Kasumi-1 (cell line): ENCODE measurements at places on chromosomes 12 and 14.

- DNase-seq, result peak; percentile 48
Observed at GRCh38 chr14:26984311-26985177, 386.7 kb upstream of the NOVA1 start.

GRCh38 chr12:82952946-82953345 is 266.2 kb downstream of the TMTC2 start:
- no peak for DNase-seq

- peak; percentile 10 for DNase-seq
Observed at GRCh38 chr12:93336291-93336741, 41.4 kb upstream of the NUDT4 start.

DNA sequence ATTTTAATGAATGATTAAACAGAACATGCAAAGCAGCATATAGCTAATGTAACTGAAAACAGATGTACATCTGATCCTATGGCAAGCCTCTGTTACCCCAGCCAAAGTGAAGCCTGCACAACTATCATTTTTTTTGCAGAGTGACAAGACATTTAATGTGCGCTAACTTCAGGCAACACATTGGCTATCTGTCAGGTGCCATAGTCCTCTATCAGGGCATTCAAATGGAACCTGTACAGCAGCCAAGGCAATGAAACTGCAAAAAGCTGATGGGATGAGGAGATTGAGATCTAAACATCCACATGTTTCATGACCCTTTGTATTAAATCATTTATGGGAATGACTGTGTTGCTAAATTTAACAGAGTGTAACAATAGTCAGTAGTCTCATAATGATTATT is 1088.5 kb upstream of the TMEM132C start:
- DNase-seq, result no peak

GRCh38 chr12:90972226-90972625 is 17.2 kb upstream of the CCER1 start:
- DNase-seq, result no peak

- DNase-seq, result no peak
Observed at GRCh38 chr12:14545144-14546124, 22.2 kb downstream of the PLBD1 start.

GRCh38 chr14:25055992-25056687 is 6.2 kb upstream of the STXBP6 start:
- no peak for DNase-seq

DNA sequence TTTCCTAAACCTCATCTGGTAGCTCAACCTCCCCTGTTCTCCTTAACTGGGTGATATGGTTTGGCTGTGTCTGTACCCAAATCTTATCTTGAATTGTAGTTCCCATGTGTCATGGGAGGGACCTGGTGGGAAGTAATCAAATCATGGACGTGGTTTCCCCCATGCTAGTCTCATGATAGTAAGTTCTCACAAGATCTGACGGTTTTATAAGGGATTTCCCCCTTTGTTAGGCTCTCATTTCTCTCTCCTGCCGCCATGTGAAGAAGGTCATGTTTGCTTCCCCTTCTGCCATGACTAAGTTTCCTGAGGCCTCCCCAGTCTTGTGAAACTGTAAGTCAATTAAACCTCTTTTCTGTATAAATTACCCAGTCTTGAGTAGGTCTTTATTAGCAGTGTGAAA is 19.5 kb downstream of the COX16 start:
- no peak for DNase-seq

- no peak for DNase-seq
Observed at GRCh38 chr12:56803750-56804149, 40.6 kb downstream of the HSD17B6 start.

DNA sequence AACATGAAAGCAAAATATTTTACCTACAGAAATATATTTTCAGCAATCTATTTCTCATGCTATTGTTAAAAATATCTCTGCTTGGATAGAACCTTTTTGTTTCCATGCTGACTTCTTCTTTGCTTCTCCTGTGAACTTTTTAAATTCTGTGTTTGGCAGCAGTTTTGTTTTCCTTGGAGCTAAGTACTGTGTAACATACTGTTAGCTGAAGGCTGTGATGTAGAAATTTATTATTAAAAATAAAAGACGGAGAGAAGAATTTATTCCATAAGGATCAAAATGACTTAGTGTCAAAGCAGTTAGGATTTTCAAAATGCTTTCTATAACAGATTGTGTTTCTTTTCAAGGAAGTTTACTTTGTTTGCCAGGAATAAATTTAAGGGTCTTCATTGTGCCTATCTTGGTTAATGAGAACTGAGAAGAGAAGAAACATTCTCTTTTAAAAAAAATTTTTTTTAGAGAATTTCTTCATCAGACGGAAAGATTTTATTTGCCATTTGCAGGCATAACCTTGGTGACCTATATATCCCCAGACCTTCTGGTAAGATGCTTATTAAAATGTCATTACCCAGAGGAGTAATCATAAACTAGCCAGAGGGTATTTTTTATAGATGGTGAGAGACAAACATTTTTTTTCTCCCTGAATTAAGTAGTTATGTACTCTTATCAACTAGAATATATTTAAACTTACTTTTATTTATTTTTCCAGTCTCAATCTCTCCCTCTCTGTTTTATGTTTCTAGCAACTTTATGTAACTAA is 147.1 kb upstream of the SLCO1C1 start:
- DNase-seq, result no peak

DNA sequence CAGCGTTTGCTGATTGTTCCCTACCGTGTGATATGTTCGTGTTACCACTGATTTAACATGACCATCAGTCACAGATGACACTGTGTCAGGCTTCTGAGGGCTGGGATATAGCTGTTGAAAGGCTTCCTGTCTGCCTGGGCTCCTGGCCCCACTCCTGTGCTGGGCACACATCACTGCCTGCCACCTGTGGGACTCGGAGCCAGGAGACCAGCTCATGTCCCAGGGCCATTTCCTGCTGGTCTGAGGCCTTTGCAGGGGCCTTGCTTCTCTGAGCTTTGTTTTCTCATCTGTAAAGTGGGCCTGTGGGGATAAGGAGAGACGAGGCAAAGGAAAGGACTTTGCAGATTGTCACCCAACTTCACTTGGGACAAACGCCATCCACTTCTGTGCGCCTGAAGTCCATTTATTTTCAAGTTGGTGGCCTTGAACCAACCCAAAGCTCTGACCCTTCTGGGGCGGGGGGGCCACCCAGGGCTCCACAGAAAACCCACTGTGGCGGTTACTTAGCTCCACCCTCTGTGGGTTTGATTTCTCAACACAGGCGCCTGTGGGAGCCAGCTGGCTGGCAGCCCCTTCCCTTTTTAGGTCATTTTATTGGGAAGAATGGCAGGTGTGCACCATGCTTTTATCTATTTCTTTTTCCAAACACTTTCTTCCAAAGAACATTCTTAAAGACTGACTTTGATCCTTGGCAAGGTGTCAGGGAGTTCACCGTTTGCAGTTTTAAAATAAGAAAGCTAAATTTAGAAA is 54.1 kb downstream of the BEGAIN start:
- DNase-seq, result no peak

DNA sequence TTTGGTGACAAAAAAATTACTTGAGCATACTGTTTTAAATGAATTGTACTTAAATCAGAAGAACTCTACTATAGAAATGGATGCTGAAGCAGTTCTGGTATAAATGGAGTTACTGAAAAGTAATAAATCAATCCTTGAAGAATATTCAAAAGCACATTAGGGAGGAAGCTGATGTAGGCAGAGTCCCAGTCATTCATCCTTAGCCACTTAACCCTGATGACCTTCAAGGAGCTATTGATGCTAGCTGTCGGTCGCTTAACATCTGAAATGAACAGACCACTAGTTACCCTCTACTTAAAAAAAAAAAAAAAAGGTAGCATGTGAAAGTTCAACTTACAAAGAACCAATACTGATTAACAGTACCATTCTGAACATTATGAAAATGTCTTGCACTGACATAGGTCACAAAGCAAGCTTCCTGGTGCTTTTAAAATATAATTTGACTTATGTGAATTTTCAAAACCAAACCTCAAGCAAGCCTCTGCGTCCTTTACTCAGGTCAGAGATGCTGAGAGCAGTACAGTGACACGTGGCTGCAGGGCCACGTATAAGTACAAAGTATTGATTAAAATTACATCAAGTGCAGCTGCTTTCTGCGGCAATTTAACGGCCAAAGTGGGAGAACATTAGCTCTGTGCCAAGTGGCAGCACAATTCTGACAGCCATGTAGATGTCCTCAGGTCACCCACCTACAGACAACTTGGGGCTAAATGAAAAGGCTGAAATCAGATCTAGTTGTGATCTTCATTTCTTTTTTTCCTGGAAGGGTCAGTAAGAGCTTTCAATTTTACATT is 18.1 kb downstream of the PPM1H start:
- no peak for DNase-seq

GRCh38 chr12:32586390-32586789 is 92.7 kb upstream of the DNM1L start:
- peak; percentile 48 for DNase-seq

GRCh38 chr14:89775151-89775550 is 179.4 kb downstream of the EFCAB11 start:
- DNase-seq, result no peak

GRCh38 chr12:100279607-100280244 is 12.7 kb downstream of the SCYL2 start:
- DNase-seq, result no peak

DNA sequence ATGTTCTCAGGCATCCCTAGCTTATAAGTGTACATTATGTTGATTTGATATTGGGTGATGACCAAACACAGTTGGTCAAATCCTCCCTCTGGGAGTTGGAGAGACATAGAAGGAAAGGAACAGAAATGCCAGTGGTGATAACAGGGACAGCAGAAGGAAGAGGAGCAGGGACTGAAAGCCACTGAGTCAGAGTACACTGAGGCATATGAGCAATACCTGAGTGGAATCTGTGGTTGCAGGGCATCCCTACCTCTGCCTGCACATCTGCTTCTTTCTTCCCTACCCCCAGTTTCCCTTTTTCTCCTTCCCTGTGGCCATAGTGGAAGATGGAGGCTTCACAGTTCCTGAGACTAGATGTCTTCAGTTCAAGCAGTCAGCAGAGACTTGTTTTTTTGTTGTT is 44.9 kb downstream of the BICD1 start:
- no peak for DNase-seq

DNA sequence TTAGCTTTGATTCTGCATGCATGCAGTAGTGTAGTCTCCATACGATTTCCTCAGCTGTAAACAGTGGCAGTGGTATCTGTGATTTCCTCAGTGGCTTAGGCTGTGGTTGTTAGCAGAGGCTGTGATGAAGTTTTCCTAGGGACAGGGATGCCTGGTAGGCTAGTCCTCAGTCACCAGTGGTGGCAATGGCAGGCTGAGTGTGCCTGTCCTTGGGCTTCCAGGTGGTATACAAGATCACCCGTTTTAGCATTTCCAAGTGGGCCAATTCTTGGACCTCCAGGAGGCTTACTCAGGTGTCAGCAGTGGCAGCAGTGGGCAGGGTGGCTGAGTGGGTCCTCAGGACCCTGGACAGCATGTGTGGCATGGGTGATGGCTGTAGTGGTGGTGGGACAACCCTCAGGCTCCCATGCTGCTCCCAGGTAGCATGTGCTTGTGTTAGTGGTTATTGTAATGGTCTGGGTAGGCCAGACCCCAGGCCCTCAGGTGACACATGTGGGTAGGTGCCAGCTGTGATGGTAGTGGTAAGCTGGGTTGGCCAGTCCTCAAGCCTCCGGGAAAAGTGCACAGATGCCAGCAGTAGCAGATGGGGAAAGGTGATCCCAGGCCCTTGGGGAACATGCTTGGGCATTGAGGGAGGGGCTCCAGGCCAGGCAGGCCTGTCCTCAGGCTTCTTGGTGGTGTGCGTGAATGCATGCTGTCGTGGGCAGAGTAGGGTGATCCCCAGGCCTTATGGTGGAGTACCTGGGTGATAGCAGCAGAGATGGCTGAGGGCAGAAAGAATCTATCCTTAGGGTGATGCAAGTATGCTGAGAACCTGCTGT is 146.5 kb downstream of the PAPOLA start:
- DNase-seq, result no peak

DNA sequence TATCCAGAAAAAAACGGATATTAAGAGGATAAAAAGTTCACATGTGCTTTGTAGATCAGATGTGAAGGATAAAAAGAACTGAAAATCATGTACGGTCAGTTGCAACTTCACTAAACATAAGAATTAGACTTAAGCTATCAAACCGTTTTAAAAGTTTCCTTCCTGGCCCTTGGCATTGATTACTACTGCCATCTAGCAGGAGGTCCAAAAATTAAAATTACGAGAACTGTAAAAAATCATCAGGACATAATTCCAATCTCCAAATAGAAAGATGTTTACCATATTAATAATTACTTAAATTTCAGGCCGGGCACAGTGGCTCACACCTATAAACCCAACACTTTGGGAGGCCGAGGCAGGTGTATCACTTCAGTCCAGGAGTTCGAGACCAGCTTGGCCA is 7.9 kb downstream of the WDR89 start:
- DNase-seq, result no peak
